AG04450 (cell line): ENCODE measurements at places on chromosomes 4 and X. TPM values are rescaled to one million over a fixed set of nuclear protein-coding genes. Genes with fewer than 3 reads are reported as not detected.

DNA sequence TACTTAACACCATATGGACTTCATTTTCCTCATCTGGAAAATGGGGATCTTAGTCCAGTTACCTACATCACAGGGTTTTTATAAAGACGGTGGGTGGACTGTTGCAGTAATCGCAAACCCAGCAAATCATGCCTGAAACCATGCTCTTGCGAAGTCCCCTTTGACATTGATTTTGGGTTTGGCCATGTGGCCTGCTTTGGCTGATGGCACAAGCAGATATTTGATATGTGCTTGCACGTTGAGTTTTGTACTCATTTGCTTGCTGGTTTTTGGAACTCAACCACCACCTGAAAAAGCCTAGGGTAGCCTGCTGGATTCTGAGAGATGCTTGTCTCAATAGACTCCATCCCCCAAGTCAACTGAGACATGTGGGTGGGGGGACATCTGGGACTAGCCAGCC, 14.4 kb upstream of the KLHL2 start:
- DNase-seq: no peak

- no peak for DNase-seq
Measured at GRCh38 chr4:2939383-2940243, 23.6 kb downstream of the NOP14 start.

DNA sequence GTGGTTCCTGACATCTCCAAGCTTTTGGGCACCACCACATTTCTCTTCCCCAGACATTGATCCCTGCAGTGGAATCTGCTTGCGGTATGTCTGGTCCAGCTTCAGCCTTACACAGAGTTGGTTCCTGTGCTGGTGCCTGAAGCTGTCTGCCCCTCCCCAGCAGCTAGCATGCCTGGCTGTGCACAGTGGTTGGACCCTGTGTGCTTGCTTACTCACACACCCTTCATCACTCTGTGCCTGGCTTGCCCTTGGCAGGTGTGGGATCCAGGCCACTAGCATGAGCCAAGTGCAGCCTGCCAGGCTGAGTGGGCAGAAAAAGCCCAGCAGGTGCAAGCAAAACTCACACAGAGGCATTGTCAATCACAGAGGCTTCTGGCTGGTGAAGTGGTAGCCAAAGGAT, 473.8 kb downstream of the ACTRT1 start:
- no peak for DNase-seq

GRCh38 chrX:154658187-154658586, 4.8 kb upstream of the CTAG2 start:
- DNase-seq: no peak

- no peak for DNase-seq
Measured at GRCh38 chr4:146245850-146246249, 31.5 kb downstream of the REELD1 start.

Gene CENPVL2
- polyA plus RNA-seq: not detected in 2 replicates

Gene ODAPH
- polyA plus RNA-seq: not detected in 2 replicates

Gene PNMA5
- not detected in 2 replicates for polyA plus RNA-seq

Gene SPARCL1
- not detected in 2 replicates for polyA plus RNA-seq
